ENCODE measurements at places on chromosomes 11 and 22.
A peak's percentile ranks its signal among the peaks of the same experiment; 100 is the strongest.

- DNase-seq, result peak; percentile 35
Observed at GRCh38 chr22:46547883-46548244, 10.4 kb upstream of the CELSR1 start.

DNA sequence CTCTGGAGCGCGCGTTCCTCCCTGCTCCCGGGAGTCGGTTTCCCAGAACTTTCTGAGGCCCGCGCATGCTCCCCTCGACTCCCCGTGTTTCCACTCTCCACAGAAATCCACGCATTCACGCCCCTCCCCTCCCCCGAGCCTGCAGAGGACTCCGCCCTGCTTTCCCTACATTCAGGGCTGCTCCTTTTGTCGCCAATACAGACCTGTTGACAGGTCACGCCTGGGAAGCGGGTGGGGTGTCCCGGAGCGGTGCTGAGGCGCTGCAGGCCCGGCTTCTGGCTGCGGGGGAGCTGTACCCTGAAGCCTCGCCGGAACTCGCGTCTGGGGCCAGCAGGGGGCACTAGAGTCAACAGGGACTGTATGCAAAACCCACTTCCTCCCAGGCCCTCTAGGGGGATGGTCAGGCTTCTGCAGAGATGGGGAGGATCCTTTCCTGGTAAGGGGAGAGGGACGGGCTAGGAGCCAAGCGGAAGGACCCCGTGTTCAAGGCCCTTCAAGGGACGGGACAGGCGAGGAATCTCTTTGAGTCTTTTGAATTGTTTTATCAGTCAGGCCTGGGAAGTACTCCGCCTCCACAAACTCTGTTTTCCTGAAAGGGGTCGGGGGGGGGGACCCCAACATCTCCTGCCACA lies at the start of gene PRAME:
Gene PRAME (minus strand): TSS at position 294 of the 632 bp plus-strand sequence. CDS start 2,433 bp downstream, outside the sequence.
- DNase-seq, result no peak

DNA sequence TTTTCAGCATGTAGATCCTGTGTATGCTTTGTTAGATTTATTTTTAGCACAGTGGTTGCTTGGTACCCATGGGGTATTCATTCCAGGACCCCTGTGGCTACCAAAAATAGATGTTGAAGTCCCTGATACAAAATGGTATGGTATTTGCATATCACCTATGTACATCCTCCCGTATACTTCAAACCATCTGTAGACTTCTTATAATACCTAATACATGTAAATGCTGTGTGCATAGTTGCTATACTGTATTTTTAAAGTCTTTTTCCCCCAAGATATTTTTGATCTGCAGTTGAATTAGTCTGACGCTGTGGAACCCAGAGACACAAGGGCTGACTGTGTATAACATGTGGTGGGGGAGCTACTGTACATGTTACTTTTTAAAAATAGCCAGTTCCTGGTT lies 101.1 kb downstream of the ATXN10 start:
- no peak for DNase-seq

DNA sequence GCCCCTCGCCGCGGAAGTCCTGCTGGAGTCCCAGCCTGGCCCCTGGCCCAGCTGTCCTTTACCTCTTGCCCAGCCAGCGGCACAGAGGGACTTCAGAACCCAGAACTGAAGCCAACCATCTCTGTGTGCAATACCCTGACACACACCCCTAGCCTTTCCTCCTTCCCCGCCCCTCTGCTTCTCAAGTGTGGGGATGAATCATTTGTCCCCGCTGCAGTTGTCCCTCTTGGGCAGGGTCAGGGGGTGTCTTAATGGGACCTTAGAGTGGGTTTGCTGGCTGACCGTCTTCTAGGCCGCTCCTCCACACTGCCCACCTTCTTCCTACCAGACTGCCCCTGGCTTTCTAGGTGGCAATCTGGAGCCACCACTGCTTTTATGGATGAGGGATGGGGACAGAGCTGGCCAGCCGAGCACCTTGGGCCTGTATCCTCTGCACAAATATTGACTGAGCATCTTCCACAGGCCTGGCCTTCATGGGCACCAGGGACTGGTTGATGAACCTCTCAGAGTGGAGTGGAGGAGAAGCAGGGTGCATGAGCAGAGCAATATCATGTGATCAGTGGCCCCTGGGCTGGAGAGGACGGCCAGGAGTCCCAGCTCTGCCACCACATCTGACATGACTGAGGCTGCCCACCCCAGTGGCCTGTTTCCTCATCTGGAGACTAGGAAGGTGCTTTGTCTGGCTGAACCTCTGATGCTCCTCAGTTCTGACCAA lies 668 bp upstream of the CHST1 start:
- DNase-seq, result no peak

- DNase-seq, result no peak
Observed at GRCh38 chr11:96043291-96043690, 119.4 kb upstream of the MTMR2 start.

GRCh38 chr11:106670069-106670468 lies 348.2 kb downstream of the GUCY1A2 start:
- no peak for DNase-seq

DNA sequence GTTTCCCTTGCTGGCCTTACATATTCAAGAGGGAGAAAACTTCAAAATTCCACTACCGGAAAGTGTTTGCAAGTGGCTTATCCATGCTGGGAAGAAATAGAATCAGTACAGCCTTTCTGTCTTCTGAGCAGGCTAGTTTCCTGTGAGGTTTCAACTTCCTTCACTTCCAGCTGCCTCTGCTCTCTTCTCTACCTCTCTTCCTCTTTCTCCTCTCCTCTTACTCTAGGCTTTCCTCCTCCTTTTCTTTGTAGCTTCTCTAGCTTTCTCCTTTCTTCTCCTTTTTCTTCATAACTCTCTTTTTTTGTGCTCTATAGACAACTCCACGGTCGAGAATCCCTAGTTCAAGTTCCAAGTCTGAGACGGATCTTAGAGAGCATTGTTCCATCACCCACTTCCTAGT lies 421.8 kb downstream of the ETS1 start:
- no peak for DNase-seq

DNA sequence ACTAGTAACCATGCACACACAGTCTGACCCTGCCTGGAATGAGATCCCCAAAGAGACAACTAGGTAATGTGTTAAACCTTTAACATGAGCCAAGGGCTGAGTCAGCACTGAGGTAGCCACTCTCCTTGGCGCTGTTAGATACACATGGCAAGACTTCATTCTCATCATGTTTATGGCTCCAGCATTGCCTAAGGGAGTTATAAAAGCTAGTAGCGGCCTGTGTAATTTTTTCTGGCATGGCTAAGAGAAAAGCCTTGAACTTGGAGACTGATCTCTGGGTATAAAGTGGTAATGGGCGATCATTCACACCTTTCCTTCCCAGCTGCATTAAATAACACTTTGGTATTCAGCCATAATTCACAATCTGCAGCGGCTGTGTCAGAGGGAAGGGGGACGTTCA lies 779.7 kb upstream of the LRRC4C start:
- no peak for DNase-seq

GRCh38 chr11:45537614-45538013 lies 127.8 kb downstream of the CHST1 start:
- no peak for DNase-seq

DNA sequence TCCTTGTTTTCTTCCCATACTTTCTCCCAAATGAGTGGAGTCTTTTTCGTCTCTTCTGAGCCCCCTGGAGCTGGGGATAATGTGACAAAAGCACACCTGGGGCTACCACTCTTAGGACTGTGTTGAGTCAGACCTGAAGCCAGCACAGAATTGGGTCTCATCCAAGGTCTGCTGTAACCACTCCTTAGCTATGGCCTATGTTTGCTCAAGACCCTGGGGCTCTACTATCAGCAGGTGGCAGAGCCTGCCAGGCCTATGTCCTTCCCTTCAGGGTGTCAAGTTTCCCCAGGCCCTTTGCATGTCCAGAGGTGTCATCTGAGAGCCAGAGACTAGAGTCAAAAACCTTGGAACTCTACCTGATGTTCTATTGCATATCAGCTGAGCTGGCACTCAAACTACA lies 335.7 kb downstream of the DDX10 start:
- DNase-seq, result no peak

- peak; percentile 27 for DNase-seq
Observed at GRCh38 chr22:31604137-31604705, 57.8 kb downstream of the PISD start.

DNA sequence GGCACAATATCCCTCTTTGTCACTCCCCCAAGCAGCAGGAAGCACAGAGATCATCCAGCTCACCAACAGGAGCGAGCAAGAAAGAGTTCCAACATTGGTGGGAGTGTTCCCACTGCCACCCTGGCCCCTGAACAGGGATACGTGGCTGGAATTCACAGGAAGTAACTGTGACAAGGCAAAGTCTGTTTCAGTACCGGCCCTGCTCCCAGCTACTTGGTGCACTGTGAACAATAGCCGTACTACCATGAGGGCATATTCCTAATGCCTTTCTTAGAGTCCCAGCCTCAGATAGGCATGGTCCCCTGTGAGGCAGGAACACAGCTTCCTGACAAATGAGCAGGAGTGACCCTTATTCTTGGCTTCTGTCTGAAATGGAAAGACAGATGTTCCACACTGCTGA lies 1.8 kb upstream of the SLC37A2 start:
- DNase-seq, result no peak

DNA sequence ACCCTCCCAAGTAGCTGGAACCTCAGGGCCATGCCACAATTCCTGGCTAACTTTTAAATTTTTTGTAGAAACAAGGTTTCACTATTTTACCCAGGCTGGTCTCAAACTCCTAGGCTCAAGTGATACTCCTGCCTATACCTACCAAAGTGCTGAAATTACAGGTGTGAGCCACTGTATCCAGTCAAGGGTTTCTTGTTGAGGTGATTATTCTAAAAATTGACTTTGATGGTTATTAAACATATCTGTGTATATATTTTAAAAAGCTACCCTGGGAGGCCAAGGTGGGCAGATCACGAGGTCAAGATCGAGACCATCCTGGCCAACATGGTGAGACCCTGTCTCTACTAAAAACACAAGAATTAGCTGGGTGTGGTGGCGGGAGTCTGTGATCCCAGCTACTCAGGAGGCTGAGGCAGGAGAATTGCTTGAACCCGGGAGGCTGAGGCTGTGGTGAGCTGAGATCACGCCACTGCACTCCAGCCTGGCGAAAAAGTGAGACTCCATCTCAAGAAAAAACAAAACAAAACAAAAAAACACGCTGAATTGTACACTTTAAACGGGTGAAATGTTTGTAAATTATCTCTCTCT lies 27.1 kb downstream of the MAPK1 start:
- DNase-seq, result no peak

DNA sequence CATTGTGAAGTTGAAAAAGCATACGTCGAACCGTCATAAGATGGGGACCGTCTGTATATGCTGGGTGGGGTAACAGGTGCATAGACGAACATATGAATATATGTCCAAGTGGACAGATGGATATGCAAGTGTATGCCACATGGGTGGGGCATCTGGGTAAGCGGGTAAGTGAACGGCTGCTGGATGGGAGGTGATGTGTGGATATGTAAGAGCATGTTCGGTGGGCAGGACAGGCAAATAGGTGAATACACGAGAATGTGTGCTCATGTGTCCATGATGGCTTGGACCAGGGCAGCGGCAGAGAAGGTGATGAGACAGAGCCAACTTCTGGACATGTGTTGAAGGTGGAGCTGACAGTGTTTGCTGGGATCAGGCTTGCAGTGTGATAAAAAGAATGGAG lies 12.0 kb downstream of the IFITM10 start:
- peak; percentile 30 for DNase-seq

DNA sequence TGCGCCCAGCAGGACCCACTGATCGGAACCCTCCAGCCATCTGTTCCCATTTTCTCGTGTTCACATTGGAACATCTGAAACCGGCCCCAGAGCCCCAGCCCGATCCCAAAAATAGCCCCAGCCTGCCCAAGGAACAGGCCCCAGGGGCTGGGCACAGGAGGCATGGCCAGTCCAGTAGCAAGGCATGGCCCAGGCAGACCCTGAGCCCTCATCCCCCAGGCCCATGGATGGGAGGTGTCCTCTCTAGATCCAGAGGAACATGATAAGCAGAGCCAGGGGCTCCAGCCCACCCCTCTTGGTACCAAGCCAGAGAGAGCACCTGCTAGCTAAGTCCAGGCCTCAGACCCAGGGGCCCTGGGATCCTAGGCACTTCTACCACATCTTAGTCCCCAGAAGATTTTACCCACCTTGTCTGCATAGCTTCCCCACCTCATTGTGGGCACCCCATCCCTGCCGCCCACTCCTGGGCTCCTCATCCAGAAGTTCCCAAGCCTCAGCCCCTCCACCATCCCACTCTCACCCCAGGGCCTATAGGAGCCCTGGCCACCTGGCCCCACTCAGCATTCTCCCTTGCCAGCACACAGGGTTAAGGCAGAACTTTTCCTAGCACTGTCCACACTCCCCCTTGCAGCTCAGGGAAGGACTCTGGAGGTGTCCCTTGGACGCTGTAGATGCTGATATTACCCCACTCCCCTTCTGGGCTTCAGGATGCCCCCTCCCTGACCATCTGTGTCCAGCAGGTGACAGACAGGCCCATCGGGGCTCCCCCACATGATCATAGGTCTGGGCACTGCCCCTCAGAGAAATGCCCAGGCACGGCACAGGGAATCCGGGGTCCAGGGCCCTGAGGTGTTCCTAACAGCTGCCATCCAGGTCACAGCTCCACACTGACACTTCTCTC lies 9.5 kb downstream of the BCL9L start:
- DNase-seq, result no peak

DNA sequence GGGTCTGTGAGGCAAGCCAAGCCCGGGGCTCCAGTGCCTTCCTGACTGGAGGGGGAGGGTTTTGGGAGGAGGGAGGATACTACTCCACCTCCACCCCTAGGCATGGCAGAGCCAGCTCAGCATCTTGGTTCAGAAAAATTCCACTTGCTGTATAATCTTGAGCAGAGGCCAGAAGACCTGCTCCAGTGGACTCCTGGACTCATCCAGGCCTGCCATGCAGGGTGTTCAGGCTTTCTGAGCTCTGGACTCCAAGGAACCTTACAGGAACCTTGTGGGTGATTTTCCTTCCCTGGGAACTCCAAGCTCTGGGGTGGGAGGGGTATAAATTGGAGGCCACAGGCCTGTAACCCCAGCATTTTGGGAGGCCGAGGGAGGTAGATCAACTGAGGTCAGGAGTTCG lies 9.4 kb downstream of the CSDC2 start:
- no peak for DNase-seq

- DNase-seq, result no peak
Observed at GRCh38 chr11:86122773-86123172, 53.9 kb upstream of the PICALM start.

GRCh38 chr22:29744902-29745301 lies 21.9 kb downstream of the ZMAT5 start:
- DNase-seq, result no peak

DNA sequence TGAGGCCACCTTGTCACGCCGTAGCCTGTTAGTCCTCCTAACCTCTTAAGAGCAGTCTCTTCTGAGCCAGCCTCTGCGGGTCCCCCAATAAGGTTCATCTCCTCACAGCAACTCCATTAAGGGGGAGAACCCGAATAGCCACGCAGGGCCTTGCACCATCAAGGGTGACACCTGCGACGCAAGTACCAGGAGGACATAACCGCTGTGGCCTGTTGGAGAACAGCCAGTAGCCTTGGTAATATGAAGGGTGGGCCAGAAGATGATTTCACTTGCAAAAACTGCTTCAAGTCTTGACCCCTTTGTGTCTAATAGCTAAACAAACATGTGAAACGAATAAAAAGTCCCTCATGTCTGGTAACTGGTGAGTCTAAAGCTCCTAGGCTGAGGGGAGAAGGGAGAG lies 14.8 kb downstream of the ARFGAP2 start:
- DNase-seq, result no peak

Measured in posterior cingulate gyrus (tissue), 11 donors.